Stimulated activated CD4-positive, alpha-beta T cell treated with anti-CD3 and anti-CD28 coated beads, Interleukin-4, amount 100 ng/mL, for 48 hours (primary cell): ENCODE measurements at places on chromosomes 2 and 18.

GRCh38 chr2:174015428-174015827 lies 50.3 kb upstream of the SP3 start:
- no peak for DNase-seq

DNA sequence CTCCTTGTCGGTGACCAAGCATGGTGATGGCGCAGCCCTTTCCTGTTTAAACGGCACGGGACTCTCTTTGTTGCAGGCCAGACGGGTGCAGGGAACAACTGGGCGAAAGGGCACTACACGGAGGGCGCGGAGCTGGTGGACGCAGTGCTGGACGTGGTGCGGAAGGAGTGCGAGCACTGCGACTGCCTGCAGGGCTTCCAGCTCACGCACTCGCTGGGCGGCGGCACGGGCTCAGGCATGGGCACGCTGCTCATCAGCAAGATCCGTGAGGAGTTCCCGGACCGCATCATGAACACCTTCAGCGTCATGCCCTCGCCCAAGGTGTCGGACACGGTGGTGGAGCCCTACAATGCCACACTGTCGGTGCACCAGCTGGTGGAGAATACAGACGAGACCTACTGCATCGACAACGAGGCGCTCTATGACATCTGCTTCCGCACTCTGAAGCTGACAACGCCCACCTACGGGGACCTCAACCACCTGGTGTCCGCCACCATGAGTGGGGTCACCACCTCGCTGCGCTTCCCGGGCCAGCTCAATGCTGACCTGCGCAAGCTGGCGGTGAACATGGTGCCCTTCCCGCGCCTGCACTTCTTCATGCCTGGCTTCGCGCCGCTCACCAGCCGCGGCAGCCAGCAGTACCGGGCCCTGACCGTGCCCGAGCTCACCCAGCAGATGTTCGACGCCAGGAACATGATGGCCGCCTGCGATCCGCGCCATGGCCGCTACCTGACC lies 17.1 kb downstream of the TUBB6 start:
- DNase-seq, result no peak

DNA sequence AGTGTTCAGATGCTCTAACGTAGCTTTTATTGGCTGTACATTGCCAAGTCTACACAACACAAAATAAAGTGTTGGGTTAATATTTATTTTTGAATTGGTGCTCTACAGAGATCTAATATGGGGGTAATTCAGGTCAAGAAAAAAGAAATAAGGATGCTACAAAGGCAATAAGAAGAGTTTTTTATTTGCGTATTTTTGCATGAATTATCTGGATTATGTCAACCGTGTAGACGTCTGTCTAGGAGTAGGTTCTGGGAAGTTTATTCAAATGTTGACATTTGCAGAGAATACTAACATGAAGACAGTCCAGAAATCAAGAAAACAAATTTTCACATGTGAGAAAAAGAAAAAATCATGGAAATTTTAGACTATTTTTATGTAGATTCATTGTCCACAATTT lies 876.7 kb upstream of the POU3F3 start:
- DNase-seq, result no peak

GRCh38 chr2:14891546-14891945 lies 259.0 kb downstream of the LRATD1 start:
- no peak for DNase-seq

DNA sequence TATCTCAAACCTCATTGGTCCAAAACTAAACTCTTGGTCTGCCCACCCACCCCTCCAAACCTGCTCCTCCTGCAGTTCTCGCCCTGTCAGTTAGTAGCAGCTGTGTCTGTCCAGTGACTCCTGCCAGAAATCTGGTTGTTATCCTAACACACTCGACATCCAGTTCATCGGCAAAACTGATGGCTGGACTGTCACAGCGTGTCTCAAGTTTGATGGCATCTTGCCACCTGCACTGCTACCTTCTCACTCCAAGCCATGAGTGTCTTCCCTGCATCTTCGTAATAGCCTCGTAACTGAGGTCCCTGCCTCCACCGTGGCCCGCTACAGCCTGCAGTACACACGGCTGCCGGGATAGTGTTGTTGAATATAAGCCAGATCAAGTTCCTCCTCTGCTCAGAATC lies 470.1 kb upstream of the RAB12 start:
- DNase-seq, result no peak

DNA sequence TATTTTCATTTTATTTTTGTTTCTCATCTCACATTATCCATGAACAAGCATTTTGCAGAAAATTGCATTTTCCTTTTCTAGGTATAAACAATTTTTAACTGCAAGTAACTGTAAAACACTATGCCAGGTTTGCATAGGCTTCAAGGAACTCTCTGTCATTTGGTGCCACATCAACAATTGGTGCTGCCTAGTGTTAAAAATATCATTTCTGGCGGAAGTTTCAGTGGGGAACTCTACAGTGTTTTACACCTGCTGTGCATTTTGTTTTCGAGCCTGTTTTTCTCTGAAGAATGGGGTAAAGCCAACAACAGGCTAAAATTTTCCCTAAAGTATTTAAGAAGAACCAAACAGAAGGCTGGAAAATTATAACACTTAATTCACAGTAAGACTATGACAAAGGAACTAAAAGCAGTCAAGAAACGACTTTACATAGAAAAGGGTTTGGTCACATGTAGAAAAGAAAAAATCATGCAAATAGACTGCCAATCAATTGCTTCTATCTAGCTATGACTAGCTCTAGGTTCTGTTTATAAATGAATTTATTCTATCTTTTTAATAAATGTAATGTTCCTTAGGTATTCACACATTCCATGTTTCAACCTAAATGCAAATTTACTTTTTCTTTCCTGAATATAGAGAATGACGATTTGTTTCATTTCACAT lies 21.4 kb upstream of the FRZB start:
- no peak for DNase-seq

GRCh38 chr2:188293601-188294351 lies 2.1 kb downstream of the GULP1 start:
- no peak for DNase-seq
